Left lung (tissue), 14 donors: ENCODE measurements at places on chromosomes 16 and 17.

DNA sequence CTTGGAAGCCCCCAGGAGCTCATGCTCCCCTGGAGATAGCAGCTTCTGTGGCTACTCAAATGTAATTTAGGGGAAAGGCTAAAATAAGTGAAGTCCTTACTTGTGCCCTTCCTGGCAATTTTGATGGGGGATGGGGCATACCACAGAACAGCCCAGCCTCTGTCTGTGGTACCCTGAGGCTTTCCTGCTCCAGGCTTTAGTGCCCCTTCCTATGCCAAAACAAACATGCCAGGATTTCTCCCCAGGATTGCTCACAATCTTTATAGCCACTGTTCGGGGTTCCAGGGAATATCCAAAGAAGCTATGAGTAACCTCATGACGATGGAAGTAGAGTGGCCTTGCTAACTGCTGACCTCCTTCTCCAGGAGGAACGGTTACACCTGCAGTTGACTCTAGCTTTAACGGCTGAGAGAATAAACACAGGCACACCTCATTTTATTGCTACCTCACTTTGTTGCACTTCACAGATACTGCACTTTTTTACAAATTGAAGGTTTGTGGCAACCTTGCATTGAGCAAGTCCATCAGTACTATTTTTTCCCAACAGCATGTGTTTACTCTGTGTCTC, 24.9 kb downstream of the CCL4 start:
- DNase-seq = no peak

DNA sequence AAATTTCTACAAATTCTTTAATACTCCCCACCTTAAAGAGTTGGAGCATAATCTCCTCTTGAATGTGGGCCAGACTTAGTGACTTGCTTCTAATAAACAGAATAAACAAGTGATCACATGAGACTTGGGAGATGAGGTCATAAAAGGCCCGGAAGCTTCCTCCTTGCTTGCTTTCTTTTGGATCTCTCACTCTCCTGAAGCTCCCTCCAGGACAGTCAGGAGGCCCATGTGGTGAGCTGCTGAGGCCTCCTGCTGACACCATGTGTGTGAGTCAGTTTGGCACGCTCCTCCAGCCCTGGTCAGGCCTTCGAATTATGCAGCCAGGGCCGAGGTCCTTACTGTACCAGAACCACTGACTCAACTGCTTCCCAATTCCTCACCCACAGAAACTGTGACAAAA, 53.2 kb downstream of the NDEL1 start:
- no peak for DNase-seq

DNA sequence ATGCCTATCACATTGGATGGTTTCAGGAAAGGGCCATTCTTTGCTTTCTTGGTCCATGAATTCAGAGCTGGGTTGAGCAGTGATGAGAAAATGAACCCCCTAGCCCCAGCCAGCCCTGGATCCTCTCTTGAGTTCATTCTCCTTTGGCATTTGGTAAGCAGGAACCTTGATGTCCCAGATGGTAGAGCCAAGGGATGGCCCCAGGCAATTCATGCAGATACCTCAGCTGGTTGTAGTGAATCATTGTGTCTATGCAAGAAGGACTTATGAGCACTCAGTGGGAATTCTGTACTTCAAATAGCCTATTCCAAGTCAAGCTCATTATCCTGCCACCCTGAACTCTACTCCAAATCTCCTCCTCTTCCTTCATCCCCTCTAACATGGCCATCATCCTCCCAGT, 412.7 kb downstream of the UTP18 start:
- DNase-seq = no peak

DNA sequence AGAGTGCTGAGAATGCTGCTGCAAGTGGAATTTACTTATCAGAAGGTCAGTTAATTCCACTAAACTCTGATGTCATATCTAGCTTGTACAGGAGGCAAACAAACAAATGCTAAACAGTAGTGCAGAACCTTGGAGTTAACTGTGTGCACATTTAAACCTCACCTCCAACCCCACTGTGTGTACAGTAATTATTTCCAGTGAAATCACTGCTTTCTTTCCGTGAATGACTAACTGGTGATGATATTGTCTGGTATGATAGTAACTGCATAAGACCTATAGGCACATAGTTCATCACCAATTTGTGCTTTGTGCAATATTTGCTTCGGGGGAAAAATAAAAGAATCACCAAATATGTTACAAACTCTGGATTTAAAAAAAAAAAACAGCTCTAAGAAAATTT, 492.5 kb upstream of the HSBP1 start:
- no peak for DNase-seq

GRCh38 chr17:56603486-56604238, 10.2 kb downstream of the NOG start:
- no peak for DNase-seq
